Stimulated activated CD8-positive, alpha-beta memory T cell treated with anti-CD3 and anti-CD28 coated beads, Interleukin-4, amount 100 ng/mL, for 1 hour (primary cell): ENCODE measurements at places on chromosomes 6 and 20.

DNA sequence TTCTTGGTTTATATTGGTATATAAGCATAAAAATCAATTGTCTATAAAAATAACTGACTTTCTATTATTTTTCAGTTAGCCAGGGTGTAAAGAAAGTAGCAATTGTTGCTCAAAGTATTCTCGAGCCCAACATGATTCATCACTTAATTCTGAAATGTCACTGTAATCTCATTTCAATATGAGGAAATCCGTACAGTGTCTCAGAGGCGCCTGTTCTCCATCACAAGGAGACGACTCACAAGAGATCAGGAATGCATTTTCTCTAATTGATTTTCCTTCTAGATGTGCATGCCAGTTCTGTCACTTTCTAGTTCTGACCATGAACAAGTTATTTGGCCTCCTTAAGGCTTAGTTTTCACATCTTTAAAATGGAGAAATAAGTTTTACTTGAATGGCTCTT lies 753.1 kb downstream of the MAFB start:
- DNase-seq, result no peak

GRCh38 chr20:51310216-51310615 lies 232.3 kb downstream of the NFATC2 start:
- no peak for DNase-seq

GRCh38 chr6:53930330-53930729 lies 135.5 kb downstream of the LRRC1 start:
- DNase-seq, result no peak

DNA sequence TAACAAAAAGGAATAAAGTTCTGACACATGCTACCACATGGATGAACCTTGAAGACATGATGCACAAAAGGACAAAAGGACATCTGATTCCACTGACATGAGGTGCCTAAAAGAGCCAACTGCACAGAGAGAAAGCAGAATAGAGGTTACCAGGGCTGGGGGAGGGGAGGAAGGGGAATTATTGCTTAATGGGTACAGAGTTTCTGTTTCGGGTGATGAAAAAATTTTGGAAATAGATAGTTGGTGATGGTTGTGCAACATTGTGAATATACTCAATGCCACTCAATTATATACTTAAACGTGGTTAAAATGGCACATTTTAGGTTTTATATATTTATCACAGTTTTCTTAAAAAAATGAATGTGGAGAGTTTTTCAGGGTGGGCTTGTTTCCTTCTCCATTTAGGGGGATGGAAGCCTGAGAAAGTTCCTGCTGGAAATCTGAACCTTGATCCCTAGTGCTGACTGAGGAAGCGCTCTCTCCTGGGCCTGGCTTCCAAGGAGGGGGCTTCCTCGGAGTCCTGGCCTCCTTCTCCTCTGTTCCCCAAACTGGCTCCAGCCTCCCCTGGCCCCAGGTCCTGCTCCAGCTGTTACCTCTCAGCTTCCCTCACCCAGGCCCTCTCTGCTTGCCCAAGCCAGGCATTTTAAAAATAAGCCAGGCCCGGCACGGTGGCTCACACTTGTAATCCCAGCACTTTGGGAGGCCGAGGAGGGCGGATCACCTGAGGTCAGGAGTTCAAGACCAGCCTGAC lies 79.2 kb downstream of the NOL4L start:
- no peak for DNase-seq

DNA sequence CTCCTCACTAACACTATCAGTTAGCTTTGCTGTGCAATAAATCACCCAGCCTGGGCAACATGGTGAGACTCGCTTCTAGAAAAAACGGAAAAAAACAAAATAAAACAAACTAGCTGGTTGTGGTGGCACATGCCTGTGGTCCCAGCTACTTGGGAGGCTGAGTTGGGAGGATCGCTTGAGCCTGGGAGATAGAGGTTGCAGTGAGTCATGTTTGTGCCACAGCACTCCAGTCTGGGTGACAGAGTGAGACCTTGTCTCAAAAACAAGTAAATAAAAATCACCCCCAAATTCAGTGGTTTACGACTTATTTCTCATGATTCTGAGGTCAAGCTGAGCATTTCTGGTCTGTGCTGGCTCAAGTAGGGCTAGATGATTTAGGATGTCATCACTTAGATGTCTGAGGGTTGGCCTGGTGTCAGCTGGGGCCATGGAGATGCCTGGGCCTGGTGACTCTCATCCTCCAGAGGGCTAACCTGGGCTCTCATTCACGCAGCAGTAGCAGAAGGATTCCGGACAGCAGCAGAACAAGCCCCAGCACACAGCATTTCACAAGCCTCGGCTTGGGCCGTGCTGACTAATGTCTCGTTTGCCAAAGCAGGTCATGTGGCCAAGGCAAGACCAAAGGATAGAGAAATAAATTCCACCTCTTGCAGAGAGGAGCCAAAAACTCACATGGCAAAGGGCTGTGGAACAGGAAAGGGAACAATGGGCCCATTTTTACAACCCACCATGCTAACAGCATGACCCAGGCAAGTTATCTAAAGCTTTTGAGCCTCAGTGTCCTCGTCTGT lies 32.5 kb downstream of the MGME1 start:
- DNase-seq, result no peak

- DNase-seq, result no peak
These were observed 216.2 kb downstream of the RNF144B start for GRCh38 chr6:18603361-18603760.

- DNase-seq, result no peak
These were observed 1.2 kb upstream of the TBXT start for GRCh38 chr6:166168616-166169548.

GRCh38 chr20:52744441-52744840 lies 227.7 kb upstream of the TSHZ2 start:
- no peak for DNase-seq
